Stimulated activated CD8-positive, alpha-beta memory T cell treated with anti-CD3 and anti-CD28 coated beads, Interleukin-4, amount 100 ng/mL, for 1 hour (primary cell): ENCODE measurements at places on chromosomes 11 and 22.

- no peak for DNase-seq
Observed at GRCh38 chr11:92111287-92111686, 113.3 kb upstream of the FAT3 start.

DNA sequence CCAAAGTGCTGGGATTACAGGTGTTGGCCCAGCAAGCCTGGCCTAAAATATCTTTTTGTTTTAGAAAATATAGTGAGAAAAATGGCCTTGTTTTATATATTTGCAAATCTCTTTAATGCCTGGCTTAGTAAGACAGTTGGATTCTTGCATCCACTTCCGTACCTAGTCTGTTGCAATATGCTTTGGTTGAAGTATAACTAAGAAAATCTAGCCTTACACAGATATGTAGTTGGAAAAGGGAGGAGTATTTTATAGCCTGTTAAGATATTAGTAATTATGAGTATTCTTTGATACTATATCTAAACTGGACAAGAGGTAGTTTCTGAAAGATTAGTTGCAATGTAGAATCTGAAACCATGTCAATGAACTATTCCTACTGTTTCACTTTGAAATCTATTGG lies 65.1 kb downstream of the ZNRF3 start:
- DNase-seq: no peak

DNA sequence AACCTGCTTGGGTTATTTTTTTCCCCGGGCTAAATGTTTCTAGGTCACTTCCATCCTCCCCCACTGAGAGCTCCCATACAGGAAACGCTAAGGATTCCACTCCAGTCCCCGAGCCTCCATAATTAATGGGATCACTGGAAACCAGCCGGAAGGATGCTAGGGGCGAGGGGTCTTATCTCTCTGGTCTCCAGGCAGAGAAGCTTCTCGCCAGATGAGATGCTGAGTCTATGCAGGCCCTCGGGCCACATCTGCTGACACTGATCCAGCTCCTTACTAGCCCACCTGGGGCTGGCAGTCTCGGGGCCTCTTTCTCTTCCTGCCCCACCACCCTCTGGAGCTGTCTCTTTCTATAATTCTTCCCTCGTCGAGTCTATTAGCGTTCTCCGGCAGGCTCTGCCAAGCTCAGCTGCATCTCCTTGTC lies 125.9 kb upstream of the SYT13 start:
- DNase-seq: no peak

DNA sequence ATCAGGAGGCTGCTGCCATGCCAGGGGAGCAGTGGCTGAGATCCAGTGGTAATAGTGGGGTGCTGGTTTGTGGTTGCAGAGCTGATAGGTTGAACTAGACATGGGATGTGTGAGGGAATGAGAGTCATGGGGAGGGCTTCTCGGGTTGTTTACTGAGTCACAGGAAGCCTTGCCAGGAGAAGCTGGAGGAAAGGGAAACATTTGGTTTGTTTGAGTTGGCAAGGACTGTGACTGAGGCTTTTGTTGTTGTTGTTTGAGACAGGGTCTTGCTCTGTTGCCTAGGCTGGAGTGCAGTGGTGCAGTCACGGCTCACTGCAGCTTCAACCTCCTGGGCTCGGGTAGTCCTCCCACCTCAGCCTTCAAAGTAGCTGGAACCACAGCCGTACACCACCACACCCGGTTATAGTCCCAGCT lies 49.3 kb downstream of the CABIN1 start:
- DNase-seq: no peak

DNA sequence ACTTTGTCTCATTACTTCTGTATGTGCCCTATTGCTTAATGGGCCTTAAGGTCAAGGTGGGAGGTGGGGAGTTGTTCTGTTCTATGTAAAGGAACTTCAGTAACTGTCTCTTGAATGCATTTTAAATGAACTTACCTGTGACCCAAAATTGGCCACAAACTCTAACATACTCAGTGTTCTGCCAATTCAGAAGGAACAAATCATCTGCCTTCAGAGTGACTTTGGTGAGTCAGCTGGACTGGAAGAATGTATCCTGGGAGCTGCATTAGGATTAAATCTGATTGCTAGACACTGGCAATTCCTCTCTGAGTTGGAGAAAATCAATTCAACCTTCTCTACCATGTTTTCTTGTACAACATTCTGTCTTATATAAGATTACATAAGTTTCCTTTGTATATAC lies 1104.8 kb downstream of the DLG2 start:
- DNase-seq: no peak
